ENCODE measurements at places on chromosomes 6 and 20.

- no peak for DNase-seq
Measured at GRCh38 chr6:135451617-135452190, 45.8 kb downstream of the AHI1 start.

DNA sequence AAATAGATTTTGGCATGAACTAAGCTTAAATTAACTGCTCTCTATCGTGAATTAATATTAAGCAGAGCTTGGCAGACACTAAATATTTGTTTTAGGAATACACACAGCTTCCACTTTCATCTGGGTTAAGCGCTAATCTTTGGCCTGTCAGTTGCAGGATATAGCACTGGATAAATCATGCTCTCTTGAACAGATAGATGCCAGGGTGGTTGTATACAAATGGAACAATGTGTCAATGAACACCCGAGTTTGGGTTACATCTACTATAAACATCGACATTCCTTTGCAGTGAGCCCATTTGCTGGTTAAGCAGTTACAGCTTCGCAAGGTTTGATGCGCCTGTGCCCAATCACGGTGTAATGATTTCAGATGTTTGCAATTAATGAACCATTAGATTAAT lies 338.2 kb upstream of the ZFP64 start:
- DNase-seq = no peak

DNA sequence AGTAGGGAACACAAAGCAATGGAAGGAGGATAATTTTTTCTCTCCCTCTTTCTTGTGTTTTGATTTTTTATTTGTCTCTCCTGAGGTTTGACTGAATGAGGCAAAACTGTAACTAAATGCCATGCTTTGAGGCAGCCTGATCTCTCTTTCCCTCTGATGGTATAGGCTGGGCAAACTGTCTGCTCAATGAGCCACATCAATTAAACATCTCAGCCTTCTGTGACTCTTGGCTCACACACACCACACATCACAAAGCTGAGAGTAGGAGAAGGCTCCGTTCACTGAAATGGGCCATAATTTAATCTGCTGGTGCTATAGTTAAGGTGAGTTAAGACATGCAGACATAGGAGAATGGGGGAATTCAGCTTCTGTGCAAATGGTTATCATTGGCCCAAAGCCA lies 28.1 kb upstream of the SCGN start:
- DNase-seq = no peak

- DNase-seq = no peak
Measured at GRCh38 chr6:79525272-79526100, 11.7 kb downstream of the LCA5 start.

GRCh38 chr6:146871611-146872425 lies 273.0 kb downstream of the ADGB start:
- no peak for DNase-seq

DNA sequence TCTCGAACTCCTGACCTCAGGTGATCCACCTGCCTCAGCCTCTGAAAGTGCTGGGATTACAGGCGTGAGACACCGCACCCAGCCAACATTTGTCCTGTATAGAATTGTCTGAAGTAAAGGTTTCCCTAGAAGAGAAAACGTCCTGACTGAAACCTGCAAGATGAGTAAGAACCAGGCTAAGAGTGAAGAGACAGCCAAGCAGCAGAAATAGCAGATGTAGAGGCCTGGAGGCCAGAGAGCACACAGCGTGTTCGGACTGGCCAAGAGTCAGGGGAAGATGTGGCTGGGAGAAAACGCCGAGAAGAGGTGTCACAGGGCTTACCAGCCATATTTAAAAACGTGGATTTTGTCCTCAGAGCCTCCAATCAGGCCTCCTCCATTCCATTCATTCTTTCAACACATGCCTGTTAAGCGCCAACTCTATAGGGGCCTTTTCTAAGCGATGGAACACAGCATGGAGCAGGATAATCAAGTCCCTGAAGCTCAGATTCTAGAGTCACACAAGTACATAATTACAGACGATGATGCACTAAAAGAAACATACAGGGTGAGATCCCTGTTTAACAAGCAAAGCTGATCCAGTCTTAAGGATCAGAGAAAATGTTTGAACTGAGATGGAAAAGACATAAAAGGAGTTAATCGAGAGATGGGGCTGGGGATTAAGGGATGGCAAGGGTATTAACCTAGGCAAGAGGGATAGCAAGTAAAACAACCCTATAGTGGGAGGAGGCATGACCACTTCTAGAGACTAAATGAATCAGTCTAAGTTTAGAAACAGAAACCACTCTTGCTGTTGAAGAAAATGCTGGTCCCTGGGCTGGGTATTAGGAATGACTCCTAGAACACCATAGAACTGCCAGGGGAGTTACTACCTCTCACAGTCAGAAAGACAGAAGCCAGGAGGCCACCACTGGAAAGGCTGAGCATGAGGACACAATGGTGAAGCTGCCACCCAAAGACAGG lies 4.8 kb downstream of the ZCCHC3 start:
- DNase-seq = no peak

DNA sequence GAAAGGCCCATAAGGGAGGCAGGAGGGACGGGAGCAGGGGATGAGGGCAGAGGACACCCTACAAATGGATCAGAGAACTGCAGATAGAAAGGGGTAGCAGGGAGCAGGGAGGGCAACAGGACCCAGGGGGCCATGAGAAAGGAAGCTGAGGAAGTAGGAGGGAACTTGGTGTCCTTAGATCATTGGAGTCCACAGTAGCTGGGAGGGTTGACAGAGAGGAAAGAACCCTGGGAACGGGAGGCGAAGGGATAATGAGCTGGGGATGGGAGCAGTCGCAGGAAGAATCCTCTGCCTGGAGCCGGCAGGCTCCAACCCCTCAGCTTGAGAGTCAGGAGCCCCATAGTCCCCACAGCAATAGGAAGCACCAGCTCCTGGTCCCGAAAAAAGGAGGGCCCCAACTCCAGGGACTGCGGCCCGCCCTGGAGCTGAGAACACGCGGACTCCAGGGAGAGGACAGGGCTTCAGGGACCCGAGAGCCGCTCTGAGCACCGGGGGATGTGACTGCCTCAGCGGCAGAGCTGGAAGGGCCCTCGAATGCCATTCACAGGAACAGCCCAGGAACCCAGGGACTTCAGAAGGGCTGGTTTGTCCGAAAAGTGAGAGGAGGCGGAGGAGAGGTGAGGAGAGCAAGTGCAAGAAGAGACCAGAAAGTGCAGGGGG lies 32.7 kb downstream of the HLA-A start:
- DNase-seq = no peak

GRCh38 chr6:6890400-6890858 lies 217.3 kb upstream of the RREB1 start:
- DNase-seq = no peak

- no peak for DNase-seq
Measured at GRCh38 chr6:33175436-33176069, 16.7 kb downstream of the COL11A2 start.

- no peak for DNase-seq
Measured at GRCh38 chr6:155648301-155648700, 192.7 kb upstream of the NOX3 start.

GRCh38 chr6:16519265-16520242 lies 241.7 kb downstream of the ATXN1 start:
- DNase-seq = no peak

DNA sequence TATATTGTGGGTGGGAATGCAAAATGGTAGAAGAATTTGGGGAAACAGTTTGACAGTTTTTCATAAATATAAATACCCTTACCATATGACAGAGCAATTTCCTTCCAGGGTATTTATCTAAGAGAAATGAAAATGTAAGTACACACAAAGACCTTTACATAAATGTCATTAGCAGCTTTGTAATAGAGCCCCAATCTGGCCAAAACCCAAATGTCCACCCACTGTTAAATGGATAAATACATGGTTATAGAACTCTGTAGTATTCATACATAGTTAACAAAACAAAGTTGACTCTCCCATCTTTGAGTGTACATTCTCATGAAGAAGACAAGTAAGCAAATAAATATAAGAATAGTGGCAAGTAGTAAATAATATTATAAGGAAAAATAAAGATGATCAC lies 514.8 kb upstream of the NOX3 start:
- DNase-seq = no peak

- no peak for DNase-seq
Measured at GRCh38 chr6:96073555-96073954, 57.8 kb downstream of the FUT9 start.

GRCh38 chr6:41684311-41685180 lies 46.3 kb downstream of the MDFI start:
- no peak for DNase-seq

GRCh38 chr6:34235307-34236130 lies 1.2 kb upstream of the HMGA1 start:
- DNase-seq = no peak

DNA sequence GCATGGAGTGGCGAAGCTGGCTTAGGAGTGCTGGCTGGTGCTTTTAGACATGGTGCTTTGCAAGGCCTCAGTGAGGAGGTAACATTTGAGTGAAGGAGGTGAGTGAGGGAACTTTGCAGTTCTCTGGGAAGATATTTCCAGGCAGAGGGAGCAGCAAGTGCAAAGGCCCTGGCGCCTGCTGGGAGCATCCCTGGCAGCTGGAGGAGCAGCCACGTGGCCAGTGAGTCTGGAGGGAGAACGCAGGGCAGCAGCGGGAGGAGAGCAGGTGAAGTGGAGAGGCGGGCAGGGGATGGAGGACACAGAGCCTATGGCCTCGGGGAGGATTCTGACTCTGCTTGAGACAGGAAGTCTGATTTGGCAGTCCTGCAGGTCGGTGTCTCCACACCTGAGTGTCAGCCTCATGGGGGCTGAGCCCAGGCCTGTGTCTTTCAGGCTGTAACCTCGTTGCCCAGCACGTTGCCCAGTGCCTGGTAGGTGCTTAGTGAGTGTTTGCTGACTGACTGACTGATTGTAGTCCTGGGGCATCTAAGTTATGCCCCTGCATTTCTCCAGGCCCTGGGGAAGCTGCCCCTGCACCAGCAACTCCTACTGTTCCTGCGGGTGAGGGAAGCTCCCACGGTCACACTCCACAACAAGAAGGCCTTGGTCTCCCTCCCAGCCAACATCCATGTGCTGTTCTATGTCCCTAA lies 11.0 kb upstream of the BPIFB4 start:
- DNase-seq = no peak

Data from D721Med (cell line).